HCT116 (cell line): ENCODE measurements at places on chromosomes 3 and 15. TPM values are rescaled to one million over a fixed set of nuclear protein-coding genes. Genes with fewer than 3 reads are reported as not detected.
A peak's percentile ranks its signal among the peaks of the same experiment; 100 is the strongest.

GRCh38 chr15:65081270-65081669, 4.7 kb downstream of the KBTBD13 start:
- no peak for DNase-seq

- no peak for DNase-seq
Measured at GRCh38 chr3:20108869-20109268, 68.6 kb downstream of the KAT2B start.

DNA sequence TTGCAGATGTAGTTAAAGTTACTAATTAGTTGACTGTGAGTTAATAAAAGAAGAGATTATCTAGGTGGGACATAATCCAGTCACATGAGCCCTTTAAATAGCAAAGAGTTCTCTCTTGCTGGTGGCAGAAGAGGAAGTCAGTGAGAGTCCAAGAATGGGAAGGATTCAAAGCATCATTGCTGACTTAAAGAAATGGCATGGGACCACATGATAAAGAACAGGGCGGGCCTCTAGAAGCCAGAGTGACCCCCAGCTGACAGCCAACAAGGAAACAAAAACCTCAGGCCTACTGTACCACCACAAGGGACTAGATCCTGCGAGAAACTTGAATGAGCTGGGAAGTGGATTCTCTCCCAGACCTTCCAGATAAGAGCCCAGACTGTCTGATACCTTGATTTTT, 447.2 kb upstream of the CCDC54 start:
- no peak for DNase-seq

DNA sequence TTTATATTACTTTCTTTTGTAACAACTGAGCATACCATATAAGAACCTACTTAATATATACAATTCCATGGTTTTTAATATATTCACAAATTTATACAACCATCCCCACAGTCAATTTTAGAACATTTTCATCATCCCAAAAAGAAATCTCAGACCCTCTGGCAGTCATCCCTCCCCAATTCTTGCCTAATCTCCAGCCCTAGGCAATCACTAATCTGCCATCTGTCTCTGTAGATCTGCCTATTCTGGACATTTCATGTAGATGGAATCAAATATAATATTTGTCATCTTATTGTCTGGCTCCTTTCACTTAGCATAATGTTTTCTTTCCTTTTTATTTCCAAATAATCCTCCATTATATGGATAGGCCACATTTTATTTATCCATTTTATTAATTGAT, 92.5 kb downstream of the LARS2 start:
- DNase-seq = no peak

DNA sequence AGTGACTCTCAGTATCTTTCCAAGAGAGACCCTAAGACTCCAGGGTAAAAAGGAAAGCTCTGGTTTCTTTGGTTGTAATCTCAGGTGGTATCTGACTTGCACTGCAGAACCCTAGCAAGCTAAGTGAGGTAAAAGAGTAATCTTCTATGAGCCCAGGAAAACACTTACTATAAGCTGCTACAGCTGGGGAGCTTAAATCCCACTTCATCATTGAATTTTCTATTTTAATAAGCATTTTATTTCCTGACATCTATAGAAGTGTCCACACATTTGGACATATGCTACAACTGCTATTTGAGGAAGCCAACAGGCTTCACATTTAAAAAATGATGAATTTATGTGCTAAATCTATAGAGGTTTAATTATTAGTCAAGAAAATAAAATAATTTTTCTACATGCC, 73.1 kb upstream of the GUCA1C start:
- DNase-seq = no peak

DNA sequence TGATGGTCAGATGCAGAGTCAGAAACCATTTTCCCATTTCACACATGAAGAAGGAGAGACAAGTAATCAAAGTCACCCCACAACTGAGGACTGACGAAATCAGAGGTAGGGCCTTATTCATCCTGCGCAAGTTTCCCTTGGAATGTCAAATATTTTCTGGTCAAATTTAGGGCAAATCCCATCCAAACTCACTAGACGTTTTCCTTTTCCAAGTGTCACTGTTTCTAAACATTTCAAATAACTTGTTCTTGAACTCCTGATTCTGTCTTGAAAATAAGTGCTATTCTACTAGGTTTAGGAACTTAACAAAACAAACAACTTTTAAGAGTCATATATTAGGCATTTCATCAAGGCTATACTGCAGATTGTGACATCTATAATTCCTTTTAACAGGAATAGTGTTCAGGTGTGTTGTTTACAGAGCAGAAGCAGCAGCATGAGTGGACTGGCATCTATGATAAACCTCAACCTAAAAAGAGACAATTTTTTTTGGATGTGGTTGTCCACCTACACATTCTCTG, 40.7 kb downstream of the SUMF1 start:
- no peak for DNase-seq

DNA sequence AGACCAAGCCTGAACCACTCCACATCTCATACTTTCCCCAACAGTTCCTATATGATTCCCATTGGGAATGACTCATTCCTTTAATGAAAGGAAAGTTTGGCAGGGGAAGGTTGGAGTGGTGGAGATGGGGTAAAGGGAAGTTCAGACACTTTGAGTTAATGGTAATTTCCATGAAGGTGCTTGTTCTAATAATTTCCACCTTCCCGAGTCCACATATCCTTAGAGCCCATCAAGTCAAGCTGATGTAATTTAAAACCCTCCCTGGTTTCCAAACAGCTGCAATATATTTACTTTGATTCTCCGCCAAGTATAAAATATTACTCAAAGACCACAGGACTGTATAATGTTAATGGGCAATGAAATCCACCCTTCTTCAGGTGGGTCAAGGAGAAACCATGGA, 95.0 kb upstream of the GALNT15 start:
- DNase-seq = no peak

- peak; percentile 7 for DNase-seq
Measured at GRCh38 chr15:81813215-81813614, 232.6 kb downstream of the MEX3B start.

GRCh38 chr3:183818041-183818620, 7.2 kb downstream of the MAP6D1 start:
- DNase-seq = no peak

DNA sequence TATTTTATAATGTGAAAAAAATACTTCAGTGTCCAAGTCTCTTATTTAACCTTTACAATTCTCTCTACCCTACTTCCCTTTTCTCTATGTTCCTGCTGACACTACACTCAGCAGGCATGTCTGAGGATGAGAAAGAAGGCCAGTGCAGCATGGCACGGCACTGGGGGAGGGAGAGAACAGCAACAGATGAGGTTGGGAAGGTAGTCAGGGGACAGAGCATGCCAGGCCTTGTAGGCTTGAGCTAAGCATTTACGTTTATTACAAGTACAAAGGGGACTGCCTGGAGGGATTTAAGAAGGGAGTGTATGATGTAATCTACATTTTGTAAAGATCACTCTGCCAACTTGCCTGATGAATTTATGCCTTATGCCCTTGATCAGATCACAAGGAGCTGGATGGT, 117.3 kb upstream of the WNT5A start:
- no peak for DNase-seq

DNA sequence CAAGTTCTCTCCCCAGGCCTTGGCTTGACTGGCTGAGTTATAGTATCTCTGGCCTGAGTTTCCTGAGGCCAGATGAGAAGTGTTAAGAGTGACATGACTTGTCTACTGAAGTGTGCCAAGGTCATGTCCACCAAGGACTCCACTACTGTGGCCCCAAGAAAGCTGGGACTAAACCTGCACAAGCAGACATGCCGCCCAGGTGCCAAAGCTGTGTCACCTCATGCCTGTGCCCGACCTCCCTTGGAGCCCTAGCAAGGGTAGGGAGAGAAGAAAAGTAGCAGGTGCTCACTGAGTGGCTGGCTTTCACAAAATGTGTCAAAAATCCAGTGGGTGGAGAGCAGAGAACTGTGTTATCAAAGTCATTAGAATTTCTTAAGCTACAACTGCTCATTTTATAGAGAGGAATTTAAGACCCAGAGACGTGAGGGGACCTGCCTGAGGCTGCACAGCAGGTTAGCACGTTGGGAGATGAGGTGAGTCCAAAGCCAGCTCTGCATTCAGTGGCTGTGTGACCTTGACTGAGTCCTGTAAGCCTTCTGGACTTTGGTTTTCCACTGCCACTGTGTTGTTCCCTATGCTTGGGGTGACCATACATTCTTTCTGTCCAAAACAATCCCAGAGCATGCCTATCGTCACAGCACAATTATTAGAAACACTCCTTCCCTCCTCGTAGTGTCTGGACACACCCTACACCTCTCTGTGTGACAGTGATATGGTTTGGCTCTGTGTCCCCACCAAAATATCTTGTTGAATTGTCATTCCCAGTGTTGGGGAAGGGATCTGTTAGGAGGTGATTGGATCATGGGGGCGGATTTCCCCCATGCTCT, 5.0 kb upstream of the LYSMD4 start:
- no peak for DNase-seq

The CCDC191 gene
- 4.1 TPM for total RNA-seq

The KLHL6 gene
- 0.15 TPM for total RNA-seq

The STRC gene
- 0.91 TPM for total RNA-seq
